Ovary (tissue), 10 donors: ENCODE measurements at places on chromosomes 2 and 18. TPM values are rescaled to one million over a fixed set of nuclear protein-coding genes. Genes with fewer than 3 reads are reported as not detected.

- no peak for DNase-seq
- no peaks in the 10 kb centered on the region for H3K36me3 ChIP-seq
- no peaks in the 10 kb centered on the region for H3K27me3 ChIP-seq
- H3K4me3 ChIP-seq: no peak overlapping the region
- peaks cover 10% of the 10 kb centered on the region for H3K4me1 ChIP-seq
Measured at GRCh38 chr2:23556929-23557328, 171.9 kb downstream of the KLHL29 start.

DNA sequence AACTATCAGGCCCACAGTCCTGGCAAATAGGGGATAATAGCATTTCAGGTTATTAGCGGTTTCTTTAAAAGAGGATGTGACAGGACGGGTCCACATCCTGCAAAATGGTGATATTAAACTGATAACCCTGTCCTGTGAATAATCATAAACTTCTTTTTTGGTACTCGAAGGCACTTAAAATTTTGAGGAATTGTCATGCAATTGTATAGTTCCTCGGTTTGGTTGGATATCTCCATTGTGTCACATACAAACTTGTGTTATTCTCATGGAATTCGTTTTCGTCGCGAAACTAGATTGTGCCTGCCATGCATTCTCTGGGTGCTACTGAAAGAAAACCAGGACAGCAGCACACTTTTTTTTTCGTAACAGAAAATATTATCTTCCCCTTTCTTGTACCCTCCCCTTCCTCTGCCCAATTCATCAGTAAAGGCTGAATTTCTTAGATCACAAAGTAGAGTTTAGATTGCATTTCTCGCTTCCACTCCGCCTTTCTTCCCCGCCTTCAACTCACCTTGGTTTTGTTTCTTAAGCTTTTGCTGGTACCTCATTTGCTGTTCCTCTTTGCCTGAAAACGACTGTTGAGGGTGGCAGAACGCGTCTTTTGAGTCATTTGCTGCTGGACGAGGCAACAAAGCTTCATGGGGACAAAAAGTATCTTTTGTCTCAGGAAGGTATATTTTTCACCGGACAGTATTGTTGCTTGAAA is 1.3 kb downstream of the CERS6 start:
- H3K4me3 ChIP-seq: peak overlapping the region; percentile 91
- H3K4me1 ChIP-seq: peaks cover 2% of the 10 kb centered on the region
- no peak for DNase-seq

DNA sequence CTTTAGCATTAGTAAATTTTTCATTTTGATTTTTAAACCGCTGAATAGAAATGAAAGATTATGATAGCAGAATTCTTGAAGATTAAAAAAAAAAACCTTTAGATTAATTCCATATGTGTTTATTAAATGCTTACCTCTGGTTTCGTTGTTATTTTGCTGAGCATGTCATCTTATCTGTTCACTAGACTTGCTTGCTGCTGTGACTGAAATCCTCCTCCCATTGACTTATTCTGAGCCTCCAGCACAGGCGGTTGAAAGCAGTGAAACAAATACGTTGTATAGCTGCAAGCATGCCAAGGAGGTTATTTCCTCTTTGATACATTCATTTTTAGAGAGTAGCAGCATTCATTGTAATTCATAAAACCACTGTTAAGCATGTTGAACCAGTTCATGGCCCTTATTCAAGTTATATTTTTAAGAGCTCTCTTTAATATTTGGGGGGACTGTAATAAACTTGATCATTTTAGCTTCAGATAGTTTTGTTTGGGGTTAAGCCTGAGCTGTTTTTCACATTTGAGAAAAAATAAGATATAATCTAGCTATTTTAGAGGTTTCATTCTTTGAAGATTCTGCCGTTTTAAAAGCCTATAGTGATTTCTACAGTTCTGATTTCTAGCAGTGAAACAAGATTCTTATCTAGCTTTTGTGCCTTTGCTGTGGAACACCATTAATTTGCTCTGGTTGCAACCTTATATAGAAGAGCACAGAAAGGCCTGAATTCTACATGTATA is at the start of gene HTR2B:
Gene HTR2B (minus strand): TSS at position 205 of the 731 bp plus-strand sequence. CDS start 1,278 bp downstream, outside the sequence.
- no peak for DNase-seq
- H3K4me1 ChIP-seq: peaks cover 3% of the 10 kb centered on the region
- peak within 1 kb of the TSS; percentile 25 for H3K4me3 ChIP-seq
- H3K36me3 ChIP-seq: no peaks in the 10 kb centered on the region

DNA sequence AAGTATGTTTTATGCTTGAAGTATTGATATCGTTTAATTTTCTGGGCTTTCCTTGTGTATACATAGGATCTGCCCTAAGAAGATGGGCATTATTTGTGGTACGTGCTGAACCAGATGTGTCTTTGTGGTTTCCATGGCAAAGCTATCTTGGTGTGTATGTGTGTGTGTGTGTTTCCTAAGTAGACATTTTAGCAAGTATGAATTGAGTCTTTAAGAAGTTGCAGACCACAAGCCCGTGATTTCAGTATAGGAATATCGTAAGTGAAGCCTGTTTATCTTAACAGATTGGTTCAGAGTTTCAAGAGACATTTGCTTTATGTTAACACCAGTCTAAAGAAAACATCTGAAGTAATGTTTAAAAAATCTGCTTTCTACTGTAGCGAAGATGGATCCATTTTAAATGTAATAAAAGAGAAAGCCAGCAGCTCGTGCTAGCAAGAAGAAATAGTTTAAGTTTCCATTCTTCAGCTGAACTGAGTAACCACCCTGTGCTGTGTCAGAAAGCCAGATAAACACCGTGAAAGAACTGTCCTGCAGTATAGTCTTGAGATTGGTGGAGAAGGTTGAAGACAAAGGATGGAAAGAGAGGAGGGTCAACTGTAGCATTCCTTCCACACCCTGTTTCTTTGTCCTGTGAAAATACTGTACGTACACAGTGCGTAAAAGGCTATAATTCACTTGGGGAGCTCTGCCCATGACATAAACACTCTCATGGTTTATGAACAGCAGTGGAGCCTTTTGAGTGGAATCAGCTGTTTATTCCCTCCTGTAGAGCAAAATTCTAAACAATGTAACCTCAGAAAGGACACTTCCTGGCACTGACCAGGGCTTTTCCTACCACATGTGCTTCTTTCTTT is 91.9 kb upstream of the FOSL2 start:
- no peak for DNase-seq
- peaks cover 1% of the 10 kb centered on the region for H3K4me1 ChIP-seq
- H3K36me3 ChIP-seq: no peaks in the 10 kb centered on the region
- H3K27ac ChIP-seq: no peak overlapping the region

- no peaks in the 10 kb centered on the region for H3K27me3 ChIP-seq
- DNase-seq: no peak
- no peaks in the 10 kb centered on the region for H3K36me3 ChIP-seq
- no peak overlapping the region for H3K27ac ChIP-seq
- no peak overlapping the region for H3K4me3 ChIP-seq
- H3K4me1 ChIP-seq: no peaks in the 10 kb centered on the region
Measured at GRCh38 chr18:70659036-70659925, 370.4 kb downstream of the SOCS6 start.

GRCh38 chr2:63977904-63978303 is 41.3 kb downstream of the VPS54 start:
- no peak overlapping the region for H3K4me3 ChIP-seq
- no peaks in the 10 kb centered on the region for H3K4me1 ChIP-seq
- H3K27me3 ChIP-seq: no peaks in the 10 kb centered on the region
- no peaks in the 10 kb centered on the region for H3K36me3 ChIP-seq

- no peak overlapping the region for H3K27ac ChIP-seq
- no peak overlapping the region for H3K4me3 ChIP-seq
- H3K36me3 ChIP-seq: no peaks in the 10 kb centered on the region
Measured at GRCh38 chr2:96547731-96548171, 11.2 kb downstream of the ARID5A start.

GRCh38 chr2:221104361-221104811 is 467.7 kb downstream of the EPHA4 start:
- peaks cover 9% of the 10 kb centered on the region for H3K4me1 ChIP-seq
- H3K27me3 ChIP-seq: no peaks in the 10 kb centered on the region
- no peak overlapping the region for H3K4me3 ChIP-seq
- H3K36me3 ChIP-seq: no peaks in the 10 kb centered on the region

- H3K27me3 ChIP-seq: no peaks in the 10 kb centered on the region
- H3K36me3 ChIP-seq: no peaks in the 10 kb centered on the region
- no peak for DNase-seq
- no peak overlapping the region for H3K4me3 ChIP-seq
Measured at GRCh38 chr2:9838391-9838790, 4.9 kb upstream of the TAF1B start.

DNA sequence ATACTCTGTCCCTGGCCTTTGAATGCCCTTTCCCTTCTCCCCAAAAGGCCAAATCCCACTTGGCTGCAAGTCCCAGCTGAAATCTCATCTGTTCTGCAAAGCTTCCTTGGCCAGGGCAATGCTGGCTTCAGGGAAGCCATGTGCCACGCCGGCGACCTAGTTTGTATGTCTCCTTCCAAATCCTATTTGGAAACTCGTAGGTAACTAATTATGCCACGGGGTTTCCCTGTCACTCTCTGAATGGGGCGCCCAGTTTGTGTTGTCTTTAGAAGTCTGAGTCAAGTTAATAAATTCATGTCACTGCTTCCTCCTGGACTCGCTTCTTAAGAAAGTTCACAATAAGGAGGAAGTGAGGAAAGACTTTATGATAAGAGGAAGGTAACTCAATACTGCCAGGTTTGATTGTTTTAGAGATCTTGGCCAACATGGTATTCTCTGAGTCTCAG is 19.1 kb downstream of the FHL2 start:
- no peak overlapping the region for H3K4me3 ChIP-seq
- no peak for DNase-seq
- no peaks in the 10 kb centered on the region for H3K27me3 ChIP-seq
- peak overlapping the region; percentile 98 for H3K27ac ChIP-seq
- no peaks in the 10 kb centered on the region for H3K36me3 ChIP-seq
- H3K4me1 ChIP-seq: peaks cover 52% of the 10 kb centered on the region

- H3K27me3 ChIP-seq: no peaks in the 10 kb centered on the region
- peak overlapping the region; percentile 59 for H3K4me3 ChIP-seq
- peaks cover 13% of the 10 kb centered on the region for H3K4me1 ChIP-seq
- peak overlapping the region; percentile 56 for H3K27ac ChIP-seq
Measured at GRCh38 chr18:79950515-79951341, 725 bp downstream of the SLC66A2 start.

DNA sequence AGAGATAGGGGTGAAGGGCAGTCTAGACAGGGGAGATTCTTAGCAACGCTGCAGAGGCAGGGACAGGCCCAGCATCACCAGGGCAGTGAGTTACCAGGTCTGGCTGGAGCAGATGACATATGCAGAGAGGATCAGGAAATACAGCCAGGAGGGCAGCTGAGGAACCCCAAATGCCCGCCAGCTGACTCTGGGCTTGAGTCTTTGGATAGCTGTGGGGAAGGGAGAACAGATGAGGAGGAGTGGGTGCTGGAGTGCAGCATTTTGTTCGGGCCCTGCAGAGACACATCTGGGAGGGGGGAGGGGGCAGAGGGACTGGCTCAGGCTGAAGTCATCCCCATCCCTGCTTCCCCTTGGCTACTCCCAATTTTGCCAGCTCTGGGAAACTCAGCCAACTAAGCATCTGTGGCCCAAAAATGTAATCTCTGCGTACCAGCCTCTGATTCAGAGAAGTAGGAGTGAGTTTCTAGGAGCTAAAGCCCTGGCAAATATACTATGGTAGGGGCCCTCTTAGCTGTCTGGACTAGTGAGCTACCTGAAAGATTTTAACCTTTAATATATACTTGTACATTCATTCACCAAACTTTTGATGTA is 214.5 kb downstream of the ZBTB7C start:
- H3K4me1 ChIP-seq: peaks cover 15% of the 10 kb centered on the region
- H3K27me3 ChIP-seq: no peaks in the 10 kb centered on the region
- no peak overlapping the region for H3K4me3 ChIP-seq
- no peaks in the 10 kb centered on the region for H3K36me3 ChIP-seq
- no peak for DNase-seq

DNA sequence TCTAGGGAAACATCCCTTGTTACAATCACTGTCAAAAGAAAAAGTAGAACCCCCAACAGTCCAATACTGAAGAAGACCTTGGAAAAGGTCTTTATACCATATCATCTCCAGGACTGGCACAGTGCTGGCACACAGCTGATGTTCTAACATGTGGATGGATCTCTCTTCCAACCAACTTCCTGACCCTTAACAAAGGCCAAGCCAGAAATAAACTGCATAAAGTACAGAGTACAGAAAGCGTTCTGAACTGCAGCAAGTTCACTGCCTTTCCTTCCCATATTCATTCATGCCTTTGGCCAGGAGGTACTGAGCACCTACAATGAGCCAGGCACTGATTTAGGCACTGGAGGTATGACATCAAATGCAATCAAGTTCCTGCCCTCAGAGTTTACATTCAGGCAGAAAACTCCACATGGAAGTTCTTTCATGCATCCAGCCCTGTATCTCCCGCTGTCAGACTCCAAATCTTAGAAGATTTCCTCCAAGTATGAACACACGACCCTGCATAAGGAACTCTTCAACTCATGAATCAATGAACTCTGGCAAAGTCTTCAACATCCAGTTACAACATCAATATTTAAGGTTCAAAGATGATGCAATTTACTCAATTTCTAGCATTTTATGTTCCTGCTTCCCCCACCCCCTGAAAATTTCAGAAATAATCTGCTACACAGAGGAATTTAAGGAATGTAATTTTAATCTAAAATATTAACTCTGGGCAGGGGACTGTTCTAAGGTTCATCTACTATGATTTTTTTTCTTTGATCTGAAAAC is 33.8 kb downstream of the ACVR1 start:
- no peaks in the 10 kb centered on the region for H3K36me3 ChIP-seq
- H3K4me3 ChIP-seq: no peak overlapping the region
- no peaks in the 10 kb centered on the region for H3K27me3 ChIP-seq
- H3K4me1 ChIP-seq: peaks cover 16% of the 10 kb centered on the region
- no peak overlapping the region for H3K27ac ChIP-seq

DNA sequence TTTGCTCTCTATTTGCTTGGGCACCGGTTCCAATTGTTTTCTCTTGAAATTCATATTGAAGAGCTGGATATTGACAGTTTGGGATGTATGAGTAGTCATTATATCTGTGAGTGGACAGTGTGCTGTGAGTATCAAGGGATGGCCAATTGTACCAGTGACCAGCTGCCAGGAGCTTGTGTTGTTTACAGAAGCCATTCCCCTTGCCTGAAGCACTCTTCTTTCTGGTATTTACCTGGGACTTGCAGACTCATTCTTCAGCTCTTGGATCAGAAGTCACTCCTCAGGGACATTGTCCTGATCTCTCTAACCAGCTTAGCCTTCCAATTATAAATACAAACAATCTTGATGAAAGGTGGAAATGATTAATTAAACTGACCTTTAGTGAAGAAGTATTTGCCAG is 438.3 kb upstream of the LRATD1 start:
- H3K27ac ChIP-seq: no peak overlapping the region
- no peaks in the 10 kb centered on the region for H3K4me1 ChIP-seq
- H3K4me3 ChIP-seq: no peak overlapping the region
- no peaks in the 10 kb centered on the region for H3K27me3 ChIP-seq
- H3K36me3 ChIP-seq: no peaks in the 10 kb centered on the region
- no peak for DNase-seq

- no peak for DNase-seq
- H3K4me3 ChIP-seq: no peak overlapping the region
- H3K4me1 ChIP-seq: no peaks in the 10 kb centered on the region
- H3K36me3 ChIP-seq: no peaks in the 10 kb centered on the region
Measured at GRCh38 chr2:114354199-114354598, 88.2 kb upstream of the DPP10 start.

PRKAG3 gene
- 0.11 TPM for total RNA-seq

OTX1 gene
- 0.92 TPM for total RNA-seq

C2orf92 gene
- 4.5 TPM for total RNA-seq

NGEF gene
- 0.80 TPM for total RNA-seq

TMEM37 gene
- 11.6 TPM for total RNA-seq

ST8SIA5 gene
- 0.78 TPM for total RNA-seq

CENPA gene
- 0.87 TPM for total RNA-seq
